ENCODE measurements at places on chromosomes 11 and 22.

- no peak for DNase-seq
Measured at GRCh38 chr11:128345316-128345715, 242.0 kb downstream of the ETS1 start.

- DNase-seq, result no peak
Measured at GRCh38 chr11:124093330-124093729, 21.9 kb upstream of the VWA5A start.

GRCh38 chr11:32960553-32961164 lies 55.0 kb upstream of the DEPDC7 start:
- DNase-seq, result no peak

- no peak for DNase-seq
Measured at GRCh38 chr11:10660323-10660722, 33.2 kb downstream of the IRAG1 start.

DNA sequence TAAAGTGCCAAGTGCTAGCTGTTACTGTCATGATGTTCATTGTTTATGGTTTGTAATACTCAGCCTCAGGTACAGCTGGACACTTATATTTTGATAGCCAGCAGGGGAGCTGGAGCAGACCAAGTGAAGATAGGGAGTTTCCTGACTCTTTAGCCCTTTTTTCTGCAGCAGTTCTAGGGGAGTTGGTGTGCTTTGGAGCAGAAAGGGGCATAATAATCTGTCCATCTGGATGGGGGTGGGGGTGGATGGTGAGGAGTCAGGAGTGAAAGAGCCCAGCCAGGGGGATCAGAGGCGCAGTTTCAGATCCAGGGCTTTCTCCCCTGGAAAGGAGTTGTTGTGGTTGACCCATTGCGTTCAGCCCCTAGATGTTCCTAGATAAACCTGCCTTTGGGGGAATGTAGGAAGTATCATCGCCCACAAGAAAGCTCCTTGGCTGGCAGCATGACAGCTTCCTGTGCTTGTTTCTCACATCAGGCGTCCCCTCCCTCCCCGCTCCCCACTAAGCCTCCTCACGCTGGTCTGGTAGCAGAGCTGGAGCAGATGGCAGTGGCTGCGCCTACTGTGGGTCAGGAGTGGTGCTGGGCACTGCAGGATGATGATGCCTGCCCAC lies 41.9 kb downstream of the MED15 start:
- DNase-seq, result no peak

DNA sequence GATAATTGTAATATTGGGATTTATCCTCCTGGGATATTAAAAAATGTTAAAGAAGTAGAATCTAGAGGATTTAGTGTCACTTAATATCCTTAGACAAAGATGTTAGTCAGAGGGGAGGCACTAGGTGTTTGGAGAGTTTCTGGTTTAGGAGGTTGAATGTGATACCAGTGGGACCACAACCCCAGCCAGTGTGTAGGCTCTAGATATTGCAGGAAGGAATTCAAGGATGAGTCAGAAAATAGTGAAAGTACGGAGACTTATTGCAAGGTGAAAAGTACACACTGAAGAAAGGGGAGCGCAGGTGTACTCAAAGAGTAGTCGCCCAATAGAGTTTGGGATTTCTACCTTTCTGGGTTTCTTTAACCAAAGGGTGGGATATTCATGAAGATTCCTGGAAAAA lies 5.7 kb upstream of the TMEM41B start:
- no peak for DNase-seq

GRCh38 chr11:8917157-8917825 lies 6.3 kb downstream of the AKIP1 start:
- DNase-seq, result no peak

GRCh38 chr11:45106440-45106839 lies 40.0 kb upstream of the PRDM11 start:
- no peak for DNase-seq

DNA sequence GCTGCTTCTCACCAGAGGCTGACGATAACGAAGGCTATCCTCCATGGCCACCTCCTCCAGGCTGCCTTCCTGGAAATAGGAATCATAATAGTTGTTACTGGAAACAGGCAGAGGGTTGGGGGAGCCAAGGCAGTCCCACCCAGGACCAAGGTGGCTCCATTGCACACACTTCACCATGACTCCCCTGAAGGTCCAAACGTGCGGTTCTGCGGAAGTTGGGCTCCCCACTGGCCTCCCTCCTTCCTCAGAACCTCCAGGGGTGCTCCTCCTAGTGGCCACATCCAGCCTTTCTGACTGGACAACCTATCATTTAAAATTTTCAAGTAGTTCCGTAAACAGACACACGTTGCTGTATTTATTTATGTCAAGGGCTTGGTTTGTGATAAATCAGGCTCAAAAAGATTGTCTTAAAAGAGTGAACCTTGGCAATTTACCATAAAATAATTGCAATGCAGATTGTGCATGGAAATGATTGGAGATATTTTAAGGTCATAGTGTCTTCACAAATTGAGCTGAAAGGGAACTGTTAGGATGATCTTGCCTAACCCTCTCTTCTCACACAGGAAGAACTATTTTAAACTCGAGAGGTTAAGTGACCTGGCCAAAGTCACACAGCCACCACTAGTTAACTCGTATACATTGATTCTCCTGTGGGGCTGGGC lies 1.4 kb upstream of the TCN2 start:
- DNase-seq, result no peak

- DNase-seq, result no peak
Measured at GRCh38 chr22:44167501-44167900, 13.2 kb upstream of the PARVG start.

DNA sequence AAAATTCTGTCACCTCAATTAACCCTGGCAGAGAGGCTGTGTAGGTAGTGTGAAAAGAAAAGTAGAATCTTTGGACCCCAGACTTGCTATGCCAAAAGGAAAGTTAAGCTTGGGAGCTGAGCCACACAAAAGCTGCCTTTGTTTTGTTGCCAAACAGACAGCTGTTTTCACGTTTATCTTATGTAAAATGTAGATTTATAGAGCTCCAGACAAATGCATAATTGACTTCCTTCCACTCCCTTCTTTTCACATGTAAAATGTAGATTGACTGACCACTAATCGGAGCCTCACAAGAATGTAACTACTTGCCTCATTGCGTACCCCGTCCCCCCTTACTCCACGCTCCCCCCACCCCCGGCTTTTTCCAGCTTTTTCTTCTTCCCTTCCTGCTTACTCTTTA lies 2302.2 kb upstream of the RAG2 start:
- DNase-seq, result no peak

GRCh38 chr22:27671413-27671935 lies 130.1 kb downstream of the MN1 start:
- DNase-seq, result no peak

- no peak for DNase-seq
Measured at GRCh38 chr11:65782816-65783228, 2.0 kb upstream of the AP5B1 start.
